ENCODE measurements at places on chromosomes 13 and 19. TPM values are rescaled to one million over a fixed set of nuclear protein-coding genes. Genes with fewer than 3 reads are reported as not detected.

Gene KLK4
- total RNA-seq = not detected

Gene GET3
- total RNA-seq = 61.8 TPM

Gene ZNF565
- total RNA-seq = 1.4 TPM

Gene SERPINE3
- total RNA-seq = not detected

Gene ZNF763
- total RNA-seq = 0.13 TPM

Gene RHPN2
- 4.4 TPM for total RNA-seq

Gene COL4A2
- 511 TPM for total RNA-seq

Gene MAST3
- total RNA-seq = 5.9 TPM

Gene COX7A1
- total RNA-seq = 22.6 TPM

Gene OVOL3
- not detected for total RNA-seq

Gene PCDH9
- 8.7 TPM for total RNA-seq

Gene PEPD
- 56.8 TPM for total RNA-seq

Gene CLC
- not detected for total RNA-seq

Gene SIGLEC12
- total RNA-seq = not detected

Gene SULT2B1
- total RNA-seq = not detected

Gene CLDND2
- not detected for total RNA-seq

Gene ZSCAN4
- not detected for total RNA-seq

Gene CCL25
- total RNA-seq = not detected

Gene C19orf73
- total RNA-seq = 0.32 TPM

Gene TRAPPC2B
- 18.5 TPM for total RNA-seq

Gene FCER2
- not detected for total RNA-seq

Gene PCCA
- 24.0 TPM for total RNA-seq

Gene C1QTNF9
- total RNA-seq = not detected

Gene DENND1C
- not detected for total RNA-seq

Gene ZNF582
- 1.2 TPM for total RNA-seq

Gene EFNA2
- not detected for total RNA-seq

Gene C19orf85
- total RNA-seq = not detected

Gene ZSCAN1
- not detected for total RNA-seq

Gene ZNF135
- 3.5 TPM for total RNA-seq

Gene CGB2
- not detected for total RNA-seq
